ENCODE measurements at places on chromosomes 7 and 10.

- DNase-seq, result peak; percentile 59
Measured at GRCh38 chr7:131106681-131107336, 220.9 kb upstream of the MKLN1 start.

- DNase-seq, result no peak
Measured at GRCh38 chr7:79471283-79471682, 17.8 kb upstream of the MAGI2 start.

DNA sequence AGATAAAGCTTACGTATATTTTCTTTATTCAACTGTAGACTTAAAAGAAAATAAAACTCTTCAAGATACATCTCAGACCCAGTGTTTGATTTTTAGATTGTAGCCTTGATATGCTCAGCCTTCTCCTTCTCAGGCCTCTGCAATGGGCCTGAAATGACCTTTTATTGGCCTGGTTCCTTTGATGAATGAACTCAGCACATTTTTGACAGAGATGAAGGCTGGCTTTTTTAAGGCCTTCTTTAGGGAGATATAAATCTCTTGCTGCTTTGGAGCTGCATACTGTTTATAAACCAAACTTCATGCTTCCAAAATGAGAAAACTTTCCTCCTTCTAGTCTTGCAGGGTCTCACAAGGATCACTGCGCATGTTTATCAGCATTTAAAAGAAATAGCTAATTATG is 1049.8 kb downstream of the LRMDA start:
- DNase-seq, result no peak

DNA sequence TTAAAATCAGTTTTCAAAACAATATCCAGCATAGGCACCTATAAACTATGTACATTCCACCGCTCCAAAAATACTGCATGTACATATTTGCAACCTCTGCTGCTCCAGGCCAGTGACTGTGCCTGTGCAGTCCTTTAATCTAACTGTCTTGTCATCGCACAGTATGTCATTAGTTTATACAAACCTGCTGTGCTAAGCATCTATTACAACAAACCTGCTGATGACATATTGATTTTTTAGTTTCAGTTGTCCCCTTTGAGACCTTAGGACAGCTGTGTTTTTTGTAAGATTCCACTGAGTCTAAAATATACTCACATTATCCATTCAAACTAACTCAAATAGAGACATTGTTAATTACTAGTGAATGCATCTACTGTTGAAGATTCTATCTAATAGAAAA is 33.1 kb downstream of the SEMA3C start:
- DNase-seq, result no peak

DNA sequence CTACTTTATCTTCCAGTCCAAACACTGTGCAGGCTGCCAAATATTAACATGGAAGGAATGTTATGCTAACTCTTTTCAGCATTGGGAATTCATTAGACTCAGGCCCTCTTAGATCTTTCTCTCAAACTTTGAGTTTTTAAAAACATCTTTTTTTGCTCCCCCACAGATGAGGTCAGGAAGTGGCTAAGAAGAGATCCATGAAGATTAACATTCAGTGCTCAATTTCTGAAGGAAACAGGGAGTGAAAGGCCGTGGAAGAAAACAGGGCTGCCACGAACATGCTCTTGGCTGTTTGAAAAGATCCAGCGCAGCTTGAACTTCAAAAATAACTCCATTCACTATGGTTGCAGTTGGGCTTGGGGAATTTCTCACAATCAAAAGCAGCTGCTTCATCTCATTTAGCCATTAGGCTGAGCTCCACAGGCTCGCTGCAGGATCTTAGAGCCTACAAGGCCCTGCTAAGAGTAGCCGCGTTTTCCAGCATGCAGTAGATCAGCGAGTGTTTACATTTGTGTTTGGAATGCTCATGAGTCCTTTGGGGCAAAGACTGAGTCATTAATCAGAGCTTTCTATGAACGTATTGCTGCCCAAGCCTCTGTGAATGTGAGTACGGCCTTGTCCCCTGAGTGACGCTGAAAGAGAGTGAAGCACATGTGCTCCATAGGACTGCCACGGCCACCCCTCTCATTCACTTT is 41.2 kb upstream of the TNS3 start:
- DNase-seq, result peak; percentile 95

DNA sequence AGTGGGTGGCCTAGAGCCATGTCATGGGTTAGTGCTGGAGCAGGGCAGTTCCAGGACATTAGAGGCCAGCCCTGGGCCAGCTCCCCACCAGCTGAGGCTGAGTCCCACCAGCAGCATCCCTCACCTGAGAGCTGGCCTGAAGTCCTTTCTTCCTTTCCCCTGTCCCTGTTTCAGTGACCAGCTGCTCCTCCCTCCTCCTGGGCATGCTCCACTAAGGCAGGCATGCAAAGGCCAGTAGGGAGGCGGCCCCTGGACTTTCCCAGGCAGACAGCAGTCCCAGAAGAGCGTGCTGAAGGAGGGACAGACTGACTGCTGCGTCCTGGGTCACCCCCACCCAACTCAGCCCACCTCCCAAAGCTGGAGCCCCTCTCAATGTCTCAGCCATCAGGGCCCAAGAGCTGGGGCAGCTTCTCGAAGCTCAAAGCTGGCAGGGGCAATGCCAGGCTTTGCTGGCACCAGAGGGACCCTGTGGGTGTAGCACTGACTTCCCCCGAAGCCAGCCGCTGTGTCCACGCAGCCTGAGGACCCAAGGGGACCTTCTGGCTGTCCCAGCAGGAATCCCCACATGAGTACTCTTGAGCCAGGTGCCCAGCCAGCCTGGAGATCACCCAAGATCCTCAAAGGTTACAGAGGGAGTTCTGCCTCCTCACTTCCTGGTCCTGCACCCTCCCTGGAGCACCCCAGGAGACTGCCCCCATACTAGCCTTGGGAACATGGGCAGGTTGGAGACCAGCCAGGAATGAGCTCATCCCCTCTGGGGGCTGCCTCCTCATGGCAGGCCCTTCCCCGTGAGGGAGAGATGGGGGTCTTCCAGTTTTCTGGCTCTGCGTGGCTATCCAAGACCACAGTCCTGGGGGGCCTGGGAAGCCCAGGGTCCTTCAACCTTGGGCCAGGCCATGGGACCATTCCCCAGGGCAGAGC is 35.2 kb upstream of the RET start:
- DNase-seq, result peak; percentile 17
